Chondrocyte (in vitro differentiated cells): ENCODE measurements at places on chromosomes 1 and 21. TPM values are rescaled to one million over a fixed set of nuclear protein-coding genes. Genes with fewer than 3 reads are reported as not detected.

GRCh38 chr1:200474633-200475032, 64.8 kb upstream of the ZNF281 start:
- no peak for DNase-seq
- H3K36me3 ChIP-seq = peaks cover 1% of the 10 kb centered on the region
- H3K27ac ChIP-seq = no peak overlapping the region
- peaks cover 2% of the 10 kb centered on the region for H3K27me3 ChIP-seq
- H3K4me3 ChIP-seq = no peak overlapping the region

- H3K4me1 ChIP-seq = peaks cover 7% of the 10 kb centered on the region
- H3K4me3 ChIP-seq = no peak overlapping the region
- H3K27ac ChIP-seq = no peak overlapping the region
- no peak for DNase-seq
- peaks cover 6% of the 10 kb centered on the region for H3K36me3 ChIP-seq
These were observed 15.8 kb downstream of the SYNJ1 start for GRCh38 chr21:32712043-32712442.

GRCh38 chr1:53541761-53542550, 82.8 kb downstream of the DMRTB1 start:
- peak; percentile 79 for DNase-seq
- H3K27me3 ChIP-seq = no peaks in the 10 kb centered on the region
- H3K36me3 ChIP-seq = peaks cover 9% of the 10 kb centered on the region
- H3K4me3 ChIP-seq = no peak overlapping the region
- peaks cover 60% of the 10 kb centered on the region for H3K4me1 ChIP-seq

DNA sequence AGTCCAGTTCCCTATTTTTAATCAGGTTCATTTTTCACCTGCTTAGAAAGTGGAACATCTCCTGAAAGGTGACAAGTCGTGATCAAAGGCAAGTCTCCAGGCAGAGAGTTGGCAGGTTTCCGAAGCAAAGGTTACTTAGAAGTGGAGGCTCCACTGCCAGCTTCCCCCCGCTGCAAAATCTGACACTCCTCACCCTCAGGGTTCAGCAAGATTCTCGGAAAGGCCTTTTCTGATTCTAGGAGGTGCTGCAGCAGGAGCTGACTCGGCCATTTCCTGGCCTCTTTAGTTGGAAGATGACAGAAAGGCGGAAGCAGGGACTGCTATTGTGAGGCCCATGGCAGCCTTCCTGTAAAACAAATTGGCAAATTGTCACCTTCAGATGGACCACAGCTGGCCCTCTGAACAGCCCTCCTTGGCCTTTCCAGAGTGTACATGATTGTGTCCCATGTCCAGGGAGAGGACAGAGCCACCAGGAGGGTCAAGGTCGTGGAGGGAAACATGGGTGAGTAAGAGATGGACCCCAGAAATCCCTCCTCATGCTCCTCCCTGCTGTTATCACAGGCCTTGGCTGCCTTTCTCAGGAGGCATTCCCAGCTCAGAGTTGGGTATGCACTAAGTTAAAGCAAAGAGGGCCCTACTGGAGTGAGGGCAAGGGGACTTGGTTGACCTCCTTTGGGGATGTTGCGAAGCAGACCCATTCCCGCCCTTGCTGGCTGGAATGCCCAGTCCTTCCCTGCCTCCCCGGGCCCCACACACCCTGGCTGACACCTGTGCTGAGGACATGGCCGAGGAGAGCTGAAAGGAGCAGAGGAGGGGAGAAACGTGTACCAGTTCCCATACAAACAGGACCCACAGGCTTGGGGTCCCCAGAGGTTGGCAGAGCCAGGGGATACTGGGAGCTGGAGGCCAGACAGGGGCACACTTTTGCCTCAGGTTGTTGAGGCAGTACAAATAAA, 115.5 kb upstream of the IRF2BP2 start:
- peak overlapping the region; percentile 100 for H3K27ac ChIP-seq
- H3K4me3 ChIP-seq = no peak overlapping the region
- no peak for DNase-seq
- H3K4me1 ChIP-seq = peaks cover 77% of the 10 kb centered on the region
- no peaks in the 10 kb centered on the region for H3K36me3 ChIP-seq

DNA sequence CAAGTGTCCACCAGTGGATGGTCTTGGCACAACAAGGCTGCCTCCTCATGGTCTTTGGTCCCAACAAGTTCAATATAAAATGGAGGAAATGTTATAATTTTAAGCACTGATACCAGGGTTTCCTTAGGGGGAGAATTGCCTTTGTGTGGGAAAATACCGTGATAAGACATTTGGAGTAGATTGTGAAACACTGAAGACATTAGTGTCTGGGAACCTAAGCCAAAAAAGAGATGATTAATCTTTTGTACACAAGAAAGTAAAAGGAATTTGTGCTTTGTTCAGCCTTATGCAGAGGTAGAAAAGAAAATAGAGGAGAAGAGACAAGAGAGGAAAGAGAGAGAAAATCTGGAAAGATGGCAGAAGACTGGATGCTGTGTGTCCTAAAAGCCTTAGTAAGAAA, 36.1 kb downstream of the ST6GALNAC3 start:
- H3K27ac ChIP-seq = no peak overlapping the region
- H3K4me1 ChIP-seq = peaks cover 7% of the 10 kb centered on the region
- H3K27me3 ChIP-seq = no peaks in the 10 kb centered on the region
- no peak for DNase-seq
- H3K36me3 ChIP-seq = no peaks in the 10 kb centered on the region

DNA sequence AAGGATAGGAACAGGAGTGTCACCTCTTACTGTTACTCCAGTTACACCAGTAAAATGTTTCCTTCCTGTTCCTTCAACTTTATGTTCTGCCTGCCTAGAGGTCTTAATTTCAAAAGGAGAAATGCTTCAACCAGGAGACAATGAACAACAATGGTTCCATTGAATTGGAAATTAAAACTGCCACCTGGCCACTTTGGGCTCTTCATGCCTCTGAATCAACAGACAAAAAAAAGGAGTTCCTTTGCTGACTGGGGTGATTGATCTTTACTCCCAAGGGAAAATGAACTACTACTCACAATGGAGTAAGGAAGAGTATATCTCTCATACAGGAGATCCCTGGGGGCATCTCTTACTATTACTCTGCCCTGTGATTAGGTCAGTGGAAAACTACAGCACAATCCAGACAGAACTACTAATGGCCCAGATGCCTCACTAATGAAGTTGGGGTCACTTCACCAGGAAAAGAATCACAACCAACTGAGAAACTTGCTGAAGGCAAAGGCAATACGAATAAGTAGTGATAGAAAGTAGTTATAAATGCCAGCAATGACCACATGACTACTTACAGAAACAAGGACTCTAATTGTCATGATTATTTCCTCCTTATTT, 76.6 kb upstream of the PRDX6 start:
- H3K4me1 ChIP-seq = no peaks in the 10 kb centered on the region
- DNase-seq = no peak
- H3K36me3 ChIP-seq = no peaks in the 10 kb centered on the region
- H3K27ac ChIP-seq = no peak overlapping the region
- H3K27me3 ChIP-seq = no peaks in the 10 kb centered on the region

The HES4 gene
- 56.6 to 137 TPM (median 136 TPM) in 3 replicates for total RNA-seq

DNA sequence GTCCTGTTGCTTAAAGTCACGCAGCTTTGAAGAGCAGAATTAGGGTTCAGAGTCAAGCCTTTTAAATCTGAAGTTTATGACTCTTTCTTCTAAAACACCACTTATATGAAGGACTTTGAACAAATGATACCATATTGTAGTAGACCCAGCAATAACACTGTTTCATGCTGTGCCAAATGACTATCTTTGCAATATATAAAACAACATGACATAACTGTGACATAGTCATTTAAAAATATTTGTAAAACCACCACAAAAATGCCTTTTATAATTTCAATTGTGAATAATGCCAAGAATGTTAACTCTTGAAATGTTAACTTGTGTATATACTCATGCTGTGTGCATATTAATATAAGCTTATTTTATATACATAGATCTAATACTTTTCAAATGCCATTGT, 452.1 kb upstream of the NEGR1 start:
- peaks cover 4% of the 10 kb centered on the region for H3K4me1 ChIP-seq
- H3K27ac ChIP-seq = no peak overlapping the region
- no peaks in the 10 kb centered on the region for H3K27me3 ChIP-seq
- no peak for DNase-seq

The OR2L8 gene
- not detected in 3 replicates for total RNA-seq

DNA sequence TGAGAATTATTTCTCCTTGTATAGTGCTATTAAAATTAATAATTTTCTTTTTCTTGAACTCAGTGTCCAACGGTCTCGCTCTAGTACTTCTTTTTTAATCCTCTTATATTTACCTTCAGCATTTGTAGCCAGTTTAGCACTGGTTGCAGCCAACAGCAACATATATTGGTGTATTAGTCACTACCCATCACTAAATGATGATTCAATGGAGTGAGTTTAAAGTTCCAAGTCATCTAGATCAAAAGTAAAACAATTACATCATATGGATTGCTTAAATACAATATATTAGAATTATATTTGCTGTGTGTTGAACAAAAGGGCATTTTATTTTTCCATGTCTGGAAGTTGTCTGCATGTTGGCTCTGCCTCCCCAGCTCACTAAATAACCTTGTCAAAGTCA, 591.8 kb downstream of the ADGRL2 start:
- DNase-seq = no peak
- H3K4me3 ChIP-seq = no peak overlapping the region
- peak overlapping the region; percentile 56 for H3K27ac ChIP-seq
- H3K27me3 ChIP-seq = no peaks in the 10 kb centered on the region

The PDIK1L gene
- 6.2 to 6.8 TPM (median 6.7 TPM) in 3 replicates for total RNA-seq

- H3K36me3 ChIP-seq = peaks cover 14% of the 10 kb centered on the region
- H3K4me3 ChIP-seq = no peak overlapping the region
- H3K27me3 ChIP-seq = no peaks in the 10 kb centered on the region
- H3K4me1 ChIP-seq = no peaks in the 10 kb centered on the region
These were observed 10.8 kb downstream of the OXCT2 start for GRCh38 chr1:39760074-39761008.

The SYDE2 gene
- 13.1 to 17.8 TPM (median 13.4 TPM) in 3 replicates for total RNA-seq

The CYP4A22 gene
- not detected in 3 replicates for total RNA-seq

DNA sequence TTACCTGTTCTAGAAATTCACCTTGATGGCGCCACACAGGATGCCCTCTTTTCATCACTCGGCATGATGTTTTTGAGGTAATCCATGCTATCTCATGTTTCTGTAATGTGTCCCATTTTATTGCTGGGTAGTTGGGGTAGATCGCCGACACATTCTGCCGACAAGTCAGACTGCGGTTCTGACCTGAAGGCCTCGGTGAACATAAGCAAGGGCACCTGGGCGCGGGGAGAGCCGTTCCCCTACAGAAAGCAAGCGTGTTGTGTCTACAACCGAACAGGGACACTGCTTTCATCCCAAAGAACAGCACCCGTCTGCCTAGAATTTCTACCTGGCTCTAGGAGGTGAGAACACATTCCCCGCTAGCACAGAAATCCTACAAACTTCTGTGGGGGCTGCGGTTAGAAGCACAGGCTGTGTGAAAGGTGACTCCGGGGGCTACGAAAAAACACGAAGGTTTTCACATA, 149.2 kb downstream of the PPIAL4G start:
- H3K27ac ChIP-seq = peak overlapping the region; percentile 100
- H3K36me3 ChIP-seq = no peaks in the 10 kb centered on the region
- H3K27me3 ChIP-seq = peaks cover 12% of the 10 kb centered on the region
- peak overlapping the region; percentile 94 for H3K4me3 ChIP-seq
- no peak for DNase-seq
- H3K4me1 ChIP-seq = peaks cover 13% of the 10 kb centered on the region

DNA sequence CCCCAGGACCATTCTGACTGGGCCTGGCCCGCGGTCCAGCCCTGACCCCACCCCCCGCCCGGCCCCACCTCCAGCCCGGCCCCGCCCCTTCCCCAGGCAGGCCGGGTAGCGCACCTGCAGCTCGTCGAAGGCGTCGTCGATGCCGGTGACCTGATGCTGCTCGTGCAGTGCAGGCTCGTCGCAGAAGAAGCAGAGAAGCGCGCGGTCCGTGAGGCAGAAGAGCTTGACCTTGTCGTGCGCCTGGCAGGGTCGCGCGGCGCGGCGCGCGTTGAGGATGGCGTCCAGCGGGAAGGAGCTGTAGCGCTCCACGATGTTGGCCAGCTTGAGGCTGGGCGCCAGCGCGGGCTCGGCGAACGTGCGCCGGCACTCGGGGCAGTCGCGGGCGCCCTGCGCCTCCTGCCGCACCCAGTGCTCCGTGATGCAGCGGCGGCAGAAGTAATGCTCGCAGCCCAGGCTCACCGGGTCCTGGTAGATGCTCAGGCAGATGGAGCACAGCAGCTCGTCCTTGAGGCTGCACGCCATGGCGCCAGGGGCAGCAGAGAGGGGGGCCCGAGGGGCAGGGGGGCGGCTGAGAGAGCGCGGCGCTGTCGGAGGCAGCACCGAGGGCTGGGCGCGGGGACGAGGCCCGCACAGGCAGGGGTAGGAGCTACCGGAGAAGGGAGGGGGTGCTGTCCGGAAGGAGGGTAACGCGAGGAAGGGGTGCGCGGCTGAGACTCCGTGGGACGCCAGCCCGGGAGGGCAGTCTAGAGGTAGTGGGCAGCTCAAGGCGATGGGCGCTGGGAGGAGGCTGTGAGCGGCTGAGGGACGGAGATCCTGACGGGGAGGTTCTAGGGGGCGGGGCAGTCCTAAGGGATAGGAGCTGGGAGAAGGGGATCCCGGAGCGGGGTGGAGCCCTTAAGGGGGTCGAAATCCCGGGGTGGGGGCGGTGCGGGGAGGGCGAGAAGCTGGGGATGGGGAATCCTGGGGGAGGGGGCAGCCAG, 642 bp downstream of the TRIM62 start:
- peaks cover 2% of the 10 kb centered on the region for H3K36me3 ChIP-seq
- peak overlapping the region; percentile 88 for H3K4me3 ChIP-seq
- H3K27me3 ChIP-seq = no peaks in the 10 kb centered on the region

GRCh38 chr1:80450711-80451110, 1350.0 kb upstream of the ADGRL2 start:
- H3K27ac ChIP-seq = no peak overlapping the region
- no peak for DNase-seq
- H3K36me3 ChIP-seq = no peaks in the 10 kb centered on the region
- H3K27me3 ChIP-seq = no peaks in the 10 kb centered on the region
- no peak overlapping the region for H3K4me3 ChIP-seq

The PROX1 gene
- 0.28 to 0.36 TPM (median 0.32 TPM) in 3 replicates for total RNA-seq

- no peaks in the 10 kb centered on the region for H3K4me1 ChIP-seq
- no peak overlapping the region for H3K4me3 ChIP-seq
- H3K27ac ChIP-seq = no peak overlapping the region
- peaks cover 9% of the 10 kb centered on the region for H3K27me3 ChIP-seq
These were observed 172.2 kb upstream of the C8B start for GRCh38 chr1:57137980-57138379.

The SYT14 gene
- 0.19 to 1.0 TPM (median 0.72 TPM) in 3 replicates for total RNA-seq

GRCh38 chr1:211933946-211934714, 101.2 kb downstream of the INTS7 start:
- no peak for DNase-seq
- no peak overlapping the region for H3K4me3 ChIP-seq
- H3K27me3 ChIP-seq = no peaks in the 10 kb centered on the region
- peaks cover 10% of the 10 kb centered on the region for H3K4me1 ChIP-seq
- H3K36me3 ChIP-seq = no peaks in the 10 kb centered on the region
